ENCODE measurements at places on chromosomes 6 and 20.

DNA sequence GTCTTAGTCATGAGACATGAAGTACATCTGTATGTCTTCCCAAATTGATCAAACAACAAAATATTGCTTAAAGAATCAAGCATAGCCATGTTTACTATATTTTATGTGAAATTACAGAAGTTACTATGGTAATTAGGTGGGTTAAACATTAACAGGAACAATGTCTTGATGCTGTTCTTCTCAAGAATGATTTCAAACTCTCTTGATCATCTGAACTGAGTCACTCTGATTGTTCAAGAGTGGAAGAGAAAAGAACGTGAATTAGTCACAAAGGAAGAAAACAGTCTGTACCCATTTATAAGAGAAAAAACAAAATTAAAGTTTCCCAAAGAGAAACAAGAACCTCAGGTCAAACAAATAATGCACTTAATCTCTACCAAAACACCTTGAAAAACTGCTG is 62.2 kb upstream of the NUP153 start:
- no peak for DNase-seq

GRCh38 chr6:119533603-119534279 is 184.2 kb upstream of the MAN1A1 start:
- DNase-seq = peak; percentile 71

- peak; percentile 46 for DNase-seq
These were observed 779 bp downstream of the HEBP2 start for GRCh38 chr6:138404666-138405337.

DNA sequence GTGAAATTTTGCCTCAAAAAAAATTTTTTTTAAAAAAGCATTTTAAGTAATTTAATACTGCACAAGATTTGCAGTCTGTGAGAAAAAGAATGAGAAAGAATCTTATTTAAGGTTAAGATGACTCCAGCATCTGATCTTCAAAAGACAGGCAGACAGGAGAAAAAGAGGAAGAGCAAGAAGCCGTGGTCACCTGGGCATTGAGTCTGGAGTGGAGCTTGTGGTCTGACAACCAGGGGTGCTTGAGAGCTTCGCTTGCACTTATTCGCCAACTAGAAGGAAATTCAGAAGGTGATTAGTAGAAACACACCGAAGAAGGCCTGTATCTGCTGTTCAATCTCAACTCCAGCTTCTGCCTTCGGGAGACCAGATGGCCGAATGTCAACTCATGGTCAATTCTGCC is 75.9 kb downstream of the MYLK4 start:
- no peak for DNase-seq

- no peak for DNase-seq
These were observed 32.2 kb downstream of the MYLK4 start for GRCh38 chr6:2718334-2719092.

GRCh38 chr20:61896058-61896961 is 169.4 kb downstream of the TAF4 start:
- DNase-seq = peak; percentile 67
